ENCODE measurements at places on chromosomes 4 and X.

GRCh38 chrX:16333453-16333852, 166.2 kb downstream of the MAGEB17 start:
- DNase-seq: no peak

DNA sequence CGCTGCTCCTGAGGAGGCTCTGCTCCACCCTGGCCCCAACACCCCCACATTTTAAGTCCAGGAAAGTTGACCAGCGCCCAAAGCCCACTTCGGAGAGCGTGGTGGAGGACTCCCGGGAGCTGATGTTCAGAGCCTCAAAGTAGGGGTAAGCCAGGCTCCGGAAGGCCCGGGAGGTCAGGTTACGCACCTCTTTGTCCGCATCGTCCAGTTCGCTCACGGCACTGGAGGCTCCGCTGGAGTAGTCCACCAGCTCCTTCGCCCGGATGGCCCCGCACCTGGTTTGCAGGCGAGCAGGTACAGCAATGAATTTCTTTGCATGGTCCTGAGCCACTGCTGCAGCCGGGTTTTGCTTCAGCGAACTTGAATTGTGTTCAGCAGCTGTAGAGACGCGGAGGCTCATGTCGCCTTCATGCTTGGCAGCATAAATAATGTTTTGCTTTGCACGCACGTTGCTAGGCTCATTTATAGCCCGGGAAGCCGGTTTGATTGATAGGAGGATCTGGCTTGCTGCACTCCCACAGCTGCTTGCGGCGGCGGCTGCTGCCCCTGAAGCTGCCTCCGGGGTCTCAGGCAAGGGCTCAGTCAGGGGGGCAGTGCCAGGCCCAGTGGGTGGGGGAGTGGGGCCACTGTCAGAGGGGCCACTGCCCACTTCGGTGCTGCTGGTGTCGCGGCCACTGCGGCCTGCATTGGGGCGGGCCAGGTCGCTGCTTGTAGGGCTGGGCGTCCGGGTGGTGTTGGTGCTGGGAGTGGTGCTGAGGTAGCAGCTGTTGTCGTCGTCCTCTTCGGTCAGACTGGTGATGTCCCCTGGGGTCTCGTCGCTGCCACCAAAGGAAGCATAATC, 4.8 kb downstream of the C4orf54 start:
- no peak for DNase-seq

- DNase-seq: no peak
These were observed 42.9 kb downstream of the TRIM2 start for GRCh38 chr4:153247116-153247490.

- DNase-seq: no peak
These were observed 7.4 kb downstream of the TMEM31 start for GRCh38 chrX:103718120-103718519.

- DNase-seq: no peak
These were observed 27.9 kb upstream of the TNIP3 start for GRCh38 chr4:121192013-121192412.

- no peak for DNase-seq
These were observed 32.1 kb downstream of the TMEM131L start for GRCh38 chr4:153497988-153498967.

DNA sequence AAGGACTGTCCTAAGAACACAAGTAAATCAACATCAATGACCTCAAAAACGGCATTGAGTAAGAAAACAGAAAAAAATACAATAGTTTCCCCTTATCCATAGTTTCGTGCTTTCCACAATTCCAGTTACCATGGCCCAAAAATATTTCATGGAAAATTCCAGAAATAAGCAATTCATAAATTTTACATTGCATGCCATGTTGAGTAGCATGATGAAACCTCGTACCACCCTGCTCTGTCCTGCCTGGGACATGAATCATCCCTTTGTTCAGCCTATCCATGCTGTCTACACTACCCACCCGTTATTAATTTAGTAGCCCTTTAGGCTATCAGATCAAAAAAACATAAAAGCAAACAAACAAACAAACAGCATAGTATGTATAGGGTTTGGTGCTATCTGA, 51.1 kb downstream of the KLF3 start:
- no peak for DNase-seq

DNA sequence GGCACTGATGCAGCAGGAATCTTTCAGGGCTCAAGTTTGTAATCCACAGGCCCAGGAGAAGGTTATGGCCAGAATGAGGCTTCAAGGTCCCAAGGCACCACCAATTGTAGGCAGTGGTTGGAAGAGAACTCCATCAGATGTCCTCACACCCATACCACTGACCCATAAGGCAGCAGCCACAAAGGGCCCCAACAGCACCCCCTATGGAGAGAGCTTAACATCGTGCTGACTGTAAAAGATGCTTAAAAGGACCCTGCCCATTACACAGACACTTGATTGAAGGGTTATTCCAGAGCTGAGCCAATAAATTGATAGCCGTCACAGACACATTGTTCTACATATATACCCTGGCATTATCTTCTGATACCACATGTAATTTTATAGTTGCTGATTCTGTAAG, 113.7 kb downstream of the SOWAHB start:
- DNase-seq: no peak

DNA sequence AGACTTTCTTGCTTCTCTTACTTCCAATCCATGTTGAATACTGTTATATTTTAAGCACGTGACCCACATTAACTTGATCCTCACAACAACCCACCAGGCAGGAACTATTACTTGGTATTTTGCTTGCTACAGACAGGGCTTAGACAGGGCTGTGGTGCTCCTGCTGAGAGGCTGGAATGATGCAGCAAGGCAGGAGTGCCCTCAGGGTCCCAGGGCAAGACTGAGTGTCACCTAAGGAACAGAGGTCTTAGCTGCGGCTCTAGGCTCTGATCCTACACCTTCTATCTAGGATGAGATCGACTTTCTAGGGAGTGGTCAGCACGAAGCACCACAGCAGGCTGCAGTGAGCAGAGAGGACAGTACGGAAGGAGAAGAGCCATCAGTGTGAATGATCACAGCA, 20.0 kb downstream of the TAPT1 start:
- DNase-seq: no peak

DNA sequence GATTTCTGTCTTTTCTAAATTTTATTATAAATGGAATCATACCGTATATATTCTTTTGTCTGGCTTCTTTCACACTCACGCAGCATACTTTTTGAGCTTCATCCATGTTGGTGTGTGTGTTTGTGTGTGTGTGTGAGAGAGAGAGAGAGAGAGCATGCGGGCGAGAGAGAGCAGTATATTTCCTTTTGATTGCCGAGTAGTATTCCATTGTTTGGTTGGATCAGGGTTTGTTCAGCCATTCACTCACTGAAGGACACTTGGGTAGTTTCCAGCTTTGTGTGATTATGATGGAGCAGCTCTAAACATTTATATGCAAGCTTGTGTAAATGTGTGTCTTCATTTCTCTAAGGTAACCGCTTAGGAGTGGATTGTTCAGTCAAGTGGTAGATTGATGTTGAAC, 3.1 kb upstream of the L1CAM start:
- no peak for DNase-seq

DNA sequence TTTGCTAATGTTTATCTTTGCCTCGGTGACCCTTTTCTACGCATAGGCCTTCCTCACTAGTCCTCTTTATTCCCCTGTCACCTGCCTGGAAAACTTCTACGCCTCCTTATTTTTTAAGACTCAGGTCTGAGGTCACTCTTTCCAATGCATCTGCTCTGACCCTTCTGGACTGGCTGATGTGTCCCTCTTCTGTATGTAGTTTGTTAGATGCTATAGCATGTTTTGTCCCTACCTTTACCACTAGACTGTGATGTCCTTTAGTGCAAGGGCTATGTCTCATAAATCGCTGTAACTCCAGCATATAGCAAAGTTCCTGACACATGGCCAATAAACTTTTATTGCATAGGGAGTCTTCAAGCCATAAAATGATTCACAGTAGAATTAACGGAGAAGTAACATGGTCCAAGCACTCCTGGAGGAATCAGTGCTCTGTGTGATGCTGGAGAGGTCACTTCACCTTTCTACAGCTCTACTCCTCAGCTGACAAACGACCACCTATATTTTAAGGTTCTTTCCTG, 872.5 kb upstream of the SLIT2 start:
- no peak for DNase-seq

GRCh38 chr4:156677131-156677531, 294.5 kb downstream of the PDGFC start:
- peak; percentile 28 for DNase-seq

- no peak for DNase-seq
These were observed 15.0 kb upstream of the ARSF start for GRCh38 chrX:3026074-3026815.

- no peak for DNase-seq
These were observed 648 bp upstream of the MSMO1 start for GRCh38 chr4:165326831-165327210.

- DNase-seq: no peak
These were observed 734 bp downstream of the STOX2 start for GRCh38 chr4:183905593-183906488.

- no peak for DNase-seq
These were observed 39.8 kb downstream of the SNCA start for GRCh38 chr4:89797117-89797516.

GRCh38 chr4:66639361-66639760, 905.9 kb downstream of the CENPC start:
- DNase-seq: no peak

- no peak for DNase-seq
These were observed 43.6 kb upstream of the UPRT start for GRCh38 chrX:75230296-75230695.

GRCh38 chr4:123163501-123163900, 233.1 kb upstream of the SPRY1 start:
- no peak for DNase-seq

GRCh38 chrX:9302381-9302780, 162.5 kb upstream of the TBL1X start:
- DNase-seq: no peak

- DNase-seq: no peak
These were observed 101.2 kb downstream of the TRAPPC11 start for GRCh38 chr4:183760326-183760725.

Measured in Panc1 (cell line).